ENCODE measurements at places on chromosomes 16 and 17.

DNA sequence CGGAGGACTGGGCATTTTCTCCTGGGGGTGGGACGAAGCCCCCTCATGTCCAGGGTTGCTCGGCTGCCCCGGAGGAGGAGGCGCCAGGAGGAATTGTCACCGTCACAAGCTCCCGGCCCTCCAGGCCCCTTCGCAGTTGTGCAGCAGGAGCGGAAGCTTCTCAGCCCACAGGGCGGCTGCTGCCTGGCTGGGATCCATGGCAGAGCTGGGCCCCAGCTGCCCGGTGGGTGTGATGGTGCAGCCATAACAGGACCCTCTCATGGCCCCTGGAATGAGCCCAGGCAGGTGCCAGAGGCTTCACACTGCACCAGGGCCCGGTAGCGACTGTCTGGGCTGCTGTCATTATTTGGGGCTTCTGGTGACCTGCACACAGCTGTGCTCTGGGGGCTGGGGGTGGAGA is 54.9 kb upstream of the GNG13 start:
- DNase-seq, result no peak

DNA sequence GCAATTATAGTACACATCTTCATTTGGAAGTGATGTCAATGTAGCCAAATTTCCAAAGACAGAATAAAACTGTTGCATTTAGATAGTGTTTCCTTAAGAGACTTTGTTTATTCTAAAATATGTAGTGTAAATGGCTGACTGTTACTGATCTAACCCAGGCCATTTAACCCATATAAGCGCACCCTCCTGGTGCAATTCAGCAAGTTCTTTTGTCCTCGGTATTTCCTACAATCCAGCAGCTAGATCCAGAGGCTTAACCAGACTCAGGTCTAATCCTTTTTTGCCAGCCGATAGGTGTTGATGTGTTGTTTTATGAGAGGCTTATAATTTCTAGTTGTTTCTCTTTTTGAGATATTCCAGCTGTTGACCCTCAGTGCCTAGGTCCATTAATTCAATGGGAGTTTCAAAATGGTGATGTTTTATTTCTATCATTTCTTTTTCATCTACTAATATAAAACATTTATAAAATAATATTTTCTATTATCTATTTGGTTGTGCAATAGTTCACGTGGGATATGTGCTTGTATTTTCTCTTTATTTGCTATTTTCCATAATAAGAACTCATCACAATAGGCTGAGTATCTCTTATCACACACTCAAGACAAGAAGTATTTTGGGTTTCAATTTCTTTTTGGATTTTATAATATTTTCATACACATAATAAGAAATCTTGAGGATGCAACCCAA is 14.5 kb downstream of the ABCA9 start:
- DNase-seq, result no peak

- DNase-seq, result no peak
Measured at GRCh38 chr17:9907883-9908648, 3.0 kb upstream of the RCVRN start.

DNA sequence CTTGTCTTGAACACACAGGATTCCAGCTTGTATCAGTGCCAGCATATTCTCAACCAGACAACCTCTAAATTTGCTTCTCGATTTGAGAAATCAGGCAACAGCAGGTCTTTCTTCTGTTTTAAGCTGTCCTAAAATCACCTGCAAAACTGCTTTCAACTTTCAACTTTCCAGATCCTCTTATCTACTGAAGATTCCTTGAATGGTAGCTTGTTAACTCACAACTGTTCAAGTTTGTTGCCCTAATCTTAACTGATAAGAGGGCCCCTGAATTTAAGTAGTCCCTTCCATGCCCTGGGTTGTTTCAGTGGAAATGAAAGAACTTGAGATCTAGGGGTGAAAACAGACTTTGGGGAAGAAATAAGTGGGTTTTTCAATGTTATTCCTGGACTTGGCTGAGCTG is 57.2 kb downstream of the CHD9 start:
- no peak for DNase-seq

DNA sequence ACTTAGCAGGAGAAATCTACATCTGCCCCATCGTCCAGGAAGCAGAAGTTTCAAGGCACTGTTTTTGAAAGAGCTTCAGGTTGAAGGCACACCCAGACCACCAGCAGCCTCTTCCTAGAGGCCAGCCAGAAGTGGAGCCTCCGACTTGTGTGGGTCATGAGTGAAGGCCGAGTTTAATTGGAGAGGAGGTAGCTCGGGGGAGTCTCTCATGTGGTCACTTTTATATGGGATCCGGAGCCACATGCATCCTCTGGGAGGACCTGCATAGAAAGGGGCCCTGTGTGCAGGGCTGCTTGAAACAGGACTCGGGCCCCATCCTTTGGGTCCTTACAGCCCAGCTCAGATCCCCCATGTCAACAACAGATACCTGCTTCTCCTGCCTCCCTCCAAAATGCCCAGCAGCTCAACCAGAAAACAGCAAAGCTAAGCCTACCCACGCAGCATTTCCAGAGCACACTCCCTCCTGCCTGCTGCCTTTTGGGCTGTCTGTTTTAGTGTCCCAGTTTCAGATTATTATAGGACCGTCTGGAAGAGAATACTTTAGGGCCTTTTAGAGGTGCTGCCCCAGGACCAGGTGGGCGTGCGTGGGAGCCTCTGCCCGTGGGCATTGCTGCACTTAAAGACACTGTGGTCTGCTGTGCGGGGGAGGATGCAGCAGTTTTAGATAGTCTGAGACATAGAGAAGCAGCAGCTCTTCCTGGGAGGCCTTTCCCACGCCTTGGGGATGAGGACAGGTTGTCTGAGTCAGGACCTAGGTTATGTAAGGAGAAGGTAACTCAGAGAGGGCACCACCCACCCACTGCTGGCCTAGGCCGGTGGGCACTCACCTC is 29.5 kb downstream of the MPRIP start:
- no peak for DNase-seq

DNA sequence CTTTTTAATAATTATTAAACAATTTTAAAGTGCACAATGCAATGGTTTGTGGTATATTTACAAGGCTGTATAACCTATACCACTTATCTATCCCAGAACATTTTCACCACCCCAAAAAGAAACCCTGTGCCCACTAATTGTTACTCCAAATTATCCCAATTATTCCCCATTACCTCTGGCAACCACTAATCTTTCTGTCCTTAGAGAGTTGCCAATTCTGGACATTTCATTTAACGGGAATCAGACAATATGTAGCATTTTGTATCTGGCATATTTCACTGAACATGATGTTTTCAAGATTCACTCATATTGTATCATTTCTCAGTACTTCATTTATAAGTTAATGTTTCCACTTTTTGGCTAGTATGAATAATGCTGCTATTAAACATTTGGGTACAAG is 103.1 kb upstream of the NACA2 start:
- DNase-seq, result no peak

DNA sequence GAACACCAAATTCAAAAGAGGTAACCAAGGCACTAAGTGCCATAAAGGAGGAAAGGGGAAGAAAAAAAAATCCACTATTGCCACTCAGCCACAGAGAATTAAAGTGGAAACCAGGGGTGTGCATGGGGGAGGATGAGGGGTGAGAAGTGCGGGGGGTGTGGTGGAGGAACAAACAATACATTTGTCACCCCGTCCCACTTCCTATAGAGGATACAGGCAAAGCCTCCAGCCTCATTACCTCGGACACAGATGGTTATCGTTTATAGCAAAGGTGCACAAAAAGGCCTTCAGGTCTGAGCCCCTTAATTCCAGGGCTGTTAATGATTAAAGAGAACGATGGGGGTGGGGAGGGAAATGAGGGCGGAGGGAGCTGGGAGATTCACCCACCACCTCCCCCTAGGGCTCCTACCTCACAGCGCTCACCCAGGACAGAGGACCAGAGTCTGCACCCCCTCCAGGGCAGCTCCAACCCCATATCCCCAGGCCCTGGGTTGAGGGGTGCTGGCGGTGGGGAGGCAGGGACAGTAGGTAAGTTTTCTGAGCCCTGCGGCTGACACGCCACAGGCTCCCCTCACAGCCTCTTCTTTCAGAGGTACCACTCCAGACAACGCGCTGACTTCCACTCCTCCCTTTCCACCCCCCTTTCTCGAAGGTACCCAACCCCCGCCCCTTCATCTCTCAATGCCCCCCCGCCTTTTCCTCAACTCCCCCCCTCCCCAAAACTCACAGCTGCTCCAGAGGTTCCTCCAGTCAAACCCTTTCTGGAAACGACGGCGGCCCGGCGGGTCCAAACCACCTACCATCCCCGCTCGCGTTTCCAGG is 470 bp downstream of the DCUN1D3 start:
- no peak for DNase-seq

- no peak for DNase-seq
Measured at GRCh38 chr17:4156750-4157381, 13.9 kb downstream of the CYB5D2 start.

DNA sequence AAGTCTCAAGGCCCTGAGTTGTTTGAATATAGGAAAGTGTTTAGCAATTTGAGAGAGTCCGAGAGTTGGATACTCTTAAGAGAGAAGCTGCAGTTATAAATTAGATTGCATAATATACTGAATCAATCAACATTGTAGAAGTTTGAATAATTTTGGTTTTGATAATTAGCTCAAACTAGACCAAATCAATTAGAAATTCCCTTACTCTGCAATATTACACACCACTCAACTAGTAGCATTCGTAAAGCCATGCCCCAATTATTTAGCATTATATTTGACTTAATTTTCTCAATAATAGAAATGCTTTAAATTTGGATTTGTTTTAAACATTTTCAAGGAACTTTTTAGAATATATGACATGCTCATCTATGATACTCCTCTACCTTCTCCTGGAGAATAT is 49.1 kb downstream of the TNRC6C start:
- DNase-seq, result no peak

GRCh38 chr16:4403133-4403949 is 13.1 kb downstream of the CORO7 start:
- no peak for DNase-seq

GRCh38 chr16:26740771-26741170 is 326.0 kb upstream of the C16orf82 start:
- DNase-seq, result no peak

DNA sequence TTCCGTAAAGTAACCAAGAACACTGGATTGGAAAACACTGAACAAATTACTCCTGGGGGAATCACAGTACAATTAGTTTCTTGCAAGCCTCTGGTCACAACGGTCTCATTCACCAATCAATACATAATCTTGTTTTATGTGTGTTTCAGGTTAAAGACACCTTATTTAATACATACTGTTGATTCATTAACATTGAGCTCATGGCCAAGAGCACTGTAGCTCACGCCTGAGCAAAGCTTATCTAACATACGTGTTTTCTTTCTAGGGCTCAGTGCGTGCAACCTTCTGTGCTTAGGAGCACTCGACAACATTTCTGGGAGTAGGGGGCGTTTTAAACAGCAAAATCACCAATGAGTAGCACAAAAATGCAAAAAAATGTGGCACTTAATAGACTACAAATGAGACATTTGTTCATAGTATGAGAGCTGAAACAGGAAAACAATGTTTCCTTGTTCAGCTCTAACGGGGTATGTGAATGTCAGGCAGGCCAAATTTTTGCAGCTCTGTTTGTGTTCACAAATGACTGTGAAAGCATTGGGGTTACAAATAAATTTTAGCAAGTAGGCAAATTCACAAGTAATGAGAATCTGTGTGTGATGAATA is 206.2 kb downstream of the CNTNAP4 start:
- DNase-seq, result no peak

GRCh38 chr16:1832838-1833454 is 5.9 kb downstream of the FAHD1 start:
- DNase-seq, result no peak

DNA sequence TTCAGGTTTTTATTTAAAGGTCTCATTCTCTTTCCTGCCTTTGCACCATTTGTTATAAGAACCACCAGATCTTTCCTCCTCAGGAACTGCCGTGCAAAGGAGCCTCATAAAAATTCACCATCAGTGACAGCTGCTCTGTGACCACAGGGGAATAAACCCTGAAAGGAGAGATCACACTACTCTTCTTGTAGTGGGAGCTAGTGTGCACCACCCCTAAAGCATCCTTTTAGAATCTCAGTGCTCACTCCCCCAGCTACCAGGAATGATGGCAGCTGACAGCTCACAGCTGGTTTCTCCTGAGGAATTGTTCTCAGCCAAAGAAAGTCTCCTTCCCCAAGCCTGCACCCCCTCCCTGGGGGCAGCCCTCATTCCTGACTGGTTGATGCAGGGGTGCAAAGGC is 18.7 kb downstream of the VAT1L start:
- no peak for DNase-seq

GRCh38 chr16:89624777-89625761 is 11.6 kb downstream of the DPEP1 start:
- no peak for DNase-seq

- no peak for DNase-seq
Measured at GRCh38 chr17:3729881-3730280, 6.2 kb downstream of the HASPIN start.

DNA sequence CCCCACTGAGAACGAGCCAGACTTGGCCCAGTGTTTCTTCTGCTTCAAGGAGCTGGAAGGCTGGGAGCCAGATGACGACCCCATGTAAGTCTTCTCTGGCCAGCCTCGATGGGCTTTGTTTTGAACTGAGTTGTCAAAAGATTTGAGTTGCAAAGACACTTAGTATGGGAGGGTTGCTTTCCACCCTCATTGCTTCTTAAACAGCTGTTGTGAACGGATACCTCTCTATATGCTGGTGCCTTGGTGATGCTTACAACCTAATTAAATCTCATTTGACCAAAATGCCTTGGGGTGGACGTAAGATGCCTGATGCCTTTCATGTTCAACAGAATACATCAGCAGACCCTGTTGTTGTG is 631 bp downstream of the BIRC5 start:
- no peak for DNase-seq

DNA sequence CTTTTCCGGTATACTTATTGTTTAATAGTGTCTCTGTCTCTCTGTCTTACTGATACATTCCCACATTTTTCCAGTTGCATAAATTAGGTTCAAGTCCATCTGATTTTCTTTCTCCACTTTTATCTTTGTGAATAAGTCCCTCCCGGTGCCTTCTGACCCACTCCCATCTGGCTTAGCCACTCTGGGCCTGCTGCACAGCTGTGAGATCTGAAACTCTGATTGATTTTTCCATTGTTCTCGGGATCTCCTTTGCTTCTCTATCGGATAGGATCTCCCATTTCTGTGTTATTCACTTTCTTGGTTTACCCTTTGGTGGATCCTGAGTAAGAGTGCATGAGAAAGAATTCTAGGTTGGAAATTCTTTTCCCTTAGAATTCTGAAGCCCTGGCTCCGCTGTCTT is 8.6 kb downstream of the UTP4 start:
- DNase-seq, result no peak

- DNase-seq, result peak; percentile 23
Measured at GRCh38 chr17:27282054-27282551, 11.8 kb upstream of the WSB1 start.

DNA sequence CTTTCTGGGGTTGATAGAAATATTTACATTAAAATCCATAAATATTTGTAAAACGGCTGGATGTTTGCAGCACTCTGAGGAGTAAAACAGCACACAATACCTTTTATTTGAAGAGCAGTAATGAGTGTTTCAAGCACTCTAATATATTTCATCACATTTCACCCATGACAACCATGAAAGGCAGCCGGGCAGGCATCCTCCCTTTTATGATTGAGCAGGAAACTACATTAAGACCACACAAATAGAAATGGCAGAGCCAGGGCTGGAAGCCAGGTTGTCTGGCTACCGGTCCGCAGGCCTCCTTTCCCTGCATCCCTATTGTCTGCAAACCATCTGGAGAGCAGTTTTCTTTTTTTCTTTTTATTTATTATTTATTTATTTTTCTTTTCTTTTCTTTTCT is 23.1 kb upstream of the GPRC5C start:
- DNase-seq, result no peak

GRCh38 chr16:86630471-86630870 is 52.1 kb downstream of the FOXL1 start:
- DNase-seq, result peak; percentile 38

Measured in gastrocnemius medialis (tissue), 4 donors.